ENCODE measurements at places on chromosomes 4 and X.

DNA sequence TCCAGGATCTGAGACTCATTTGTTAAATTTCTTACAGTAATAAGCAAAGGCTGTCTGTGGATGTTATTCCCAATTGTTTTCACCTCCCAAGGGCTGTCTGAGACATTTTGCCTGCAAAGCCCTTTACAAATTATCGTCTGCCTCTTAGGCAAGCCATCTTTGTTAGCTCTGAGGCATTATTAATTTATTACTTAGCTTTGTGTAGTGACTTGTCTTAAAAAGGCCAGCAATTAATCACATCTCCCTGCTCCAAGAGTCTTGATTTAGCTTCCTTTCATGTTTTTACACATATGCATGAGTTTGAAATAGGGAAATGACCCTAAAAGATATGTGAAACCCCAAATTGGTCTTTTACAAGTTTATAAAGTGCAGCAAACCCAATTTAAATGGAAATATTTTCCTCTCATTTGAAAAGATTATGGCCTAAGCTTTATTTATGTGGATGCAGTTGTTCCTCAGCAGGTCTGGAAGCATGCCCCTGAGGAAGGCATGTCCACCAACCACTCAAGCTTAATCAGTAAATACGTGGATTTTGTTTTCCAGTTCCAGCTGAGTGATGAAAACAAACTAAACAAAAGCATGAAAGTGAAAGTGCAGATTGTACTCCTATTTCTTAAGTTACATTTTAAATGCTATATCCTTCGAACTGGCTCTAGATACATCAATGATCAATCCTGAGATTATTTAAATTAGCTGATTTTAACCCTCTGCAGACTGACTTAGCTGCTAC is 173.6 kb upstream of the LNX1 start:
- no peak for DNase-seq

DNA sequence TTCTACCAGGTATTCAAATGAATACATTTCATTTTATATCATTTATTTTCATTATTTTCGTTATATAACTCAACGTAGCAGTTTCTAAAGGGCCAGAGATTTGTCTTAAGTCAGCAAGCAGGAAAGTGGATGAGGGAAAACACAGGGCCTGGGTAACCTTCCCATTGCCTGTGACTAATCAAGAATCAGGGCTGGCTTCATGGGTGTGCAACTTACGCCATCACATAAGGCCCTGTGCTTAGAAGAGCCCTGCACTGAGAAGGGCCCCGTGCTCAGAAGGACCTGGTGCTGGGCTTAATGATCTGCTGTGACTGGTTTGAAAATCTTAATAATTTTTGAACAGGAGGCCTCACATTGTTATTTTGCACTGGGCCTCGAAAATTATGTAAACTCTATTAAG is 65.4 kb upstream of the FAM9C start:
- no peak for DNase-seq

- DNase-seq = no peak
Observed at GRCh38 chr4:173088144-173088543, 80.5 kb upstream of the GALNT7 start.

DNA sequence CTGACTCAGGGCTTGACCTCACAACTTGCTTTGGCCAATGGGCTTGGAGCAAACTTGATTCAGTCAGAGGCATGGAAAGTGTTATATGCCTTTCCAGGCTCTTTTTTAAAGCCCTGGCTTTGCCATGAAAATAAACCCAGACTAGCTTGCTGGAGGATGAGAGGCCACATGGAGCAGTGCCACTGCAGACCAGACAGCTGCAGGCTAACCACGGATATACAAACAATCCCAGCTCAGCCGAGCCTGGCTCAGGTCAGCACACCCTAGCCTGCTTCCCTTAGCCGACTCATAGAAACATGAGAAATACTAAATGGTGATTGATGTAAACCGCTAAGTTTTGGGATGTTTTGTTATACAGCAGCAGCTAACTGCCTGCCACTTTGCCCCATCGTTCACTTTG is 345.1 kb downstream of the ARHGAP10 start:
- no peak for DNase-seq

- DNase-seq = no peak
Observed at GRCh38 chr4:78721747-78722146, 54.4 kb upstream of the BMP2K start.

GRCh38 chr4:167943872-167944505 is 148.3 kb upstream of the ANXA10 start:
- no peak for DNase-seq

GRCh38 chrX:128020701-128021100 is 31.5 kb downstream of the ACTRT1 start:
- DNase-seq = peak; percentile 4

GRCh38 chr4:2071252-2071911 is 12.3 kb downstream of the NAT8L start:
- DNase-seq = no peak

DNA sequence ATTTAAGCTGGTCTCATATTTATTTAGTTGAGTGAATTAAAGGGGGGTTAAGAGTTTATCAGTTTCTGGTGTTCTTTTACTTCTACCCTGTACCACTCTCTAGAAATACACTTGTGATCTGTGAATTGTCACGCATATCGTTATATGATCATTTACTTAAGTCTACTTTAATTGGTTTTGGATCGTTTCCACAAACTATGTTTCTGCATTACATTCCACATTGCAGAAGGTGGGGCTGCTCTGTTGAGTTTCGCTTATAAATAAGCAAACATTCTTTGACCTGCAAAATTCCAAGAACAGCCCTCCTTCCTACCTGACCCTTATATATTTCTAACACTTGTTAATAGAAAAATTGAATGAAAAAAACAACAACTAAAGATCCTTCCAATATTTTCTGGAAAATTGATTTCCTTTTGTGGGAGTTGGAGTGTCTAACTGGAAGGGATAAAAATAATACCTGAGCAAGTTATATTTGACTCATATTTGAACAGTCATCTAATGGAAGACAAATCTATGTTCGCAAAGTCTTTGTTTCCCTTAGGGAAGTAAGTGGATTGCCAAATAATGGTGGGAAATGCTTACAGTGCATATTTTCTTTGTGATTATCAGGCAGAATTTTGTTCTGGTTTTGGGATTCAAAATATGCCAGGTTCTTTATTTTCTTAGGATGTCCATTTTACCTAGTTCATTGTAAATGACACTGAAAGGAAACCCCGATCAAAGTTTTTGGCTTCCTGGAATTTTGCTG is 152.7 kb downstream of the RELL1 start:
- DNase-seq = no peak

DNA sequence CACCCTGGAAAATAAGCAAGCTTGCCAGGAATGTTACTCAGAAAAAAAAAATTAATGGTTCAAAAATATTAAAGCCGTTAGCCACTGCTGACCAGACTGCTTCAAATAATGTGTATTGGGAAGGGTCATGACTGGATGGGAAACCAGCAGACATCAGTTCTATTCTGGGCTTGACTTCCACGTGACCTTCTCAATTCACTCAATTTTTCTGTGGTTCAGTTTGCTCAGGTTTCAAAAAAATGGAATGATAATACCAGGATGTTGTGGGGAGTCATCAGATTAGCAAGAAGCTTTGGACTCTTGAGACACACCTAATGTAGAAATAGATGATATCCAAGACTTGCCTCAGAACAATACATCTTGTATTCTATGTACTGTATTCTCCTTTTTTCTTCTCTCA is 541.9 kb upstream of the BOD1L1 start:
- DNase-seq = no peak

DNA sequence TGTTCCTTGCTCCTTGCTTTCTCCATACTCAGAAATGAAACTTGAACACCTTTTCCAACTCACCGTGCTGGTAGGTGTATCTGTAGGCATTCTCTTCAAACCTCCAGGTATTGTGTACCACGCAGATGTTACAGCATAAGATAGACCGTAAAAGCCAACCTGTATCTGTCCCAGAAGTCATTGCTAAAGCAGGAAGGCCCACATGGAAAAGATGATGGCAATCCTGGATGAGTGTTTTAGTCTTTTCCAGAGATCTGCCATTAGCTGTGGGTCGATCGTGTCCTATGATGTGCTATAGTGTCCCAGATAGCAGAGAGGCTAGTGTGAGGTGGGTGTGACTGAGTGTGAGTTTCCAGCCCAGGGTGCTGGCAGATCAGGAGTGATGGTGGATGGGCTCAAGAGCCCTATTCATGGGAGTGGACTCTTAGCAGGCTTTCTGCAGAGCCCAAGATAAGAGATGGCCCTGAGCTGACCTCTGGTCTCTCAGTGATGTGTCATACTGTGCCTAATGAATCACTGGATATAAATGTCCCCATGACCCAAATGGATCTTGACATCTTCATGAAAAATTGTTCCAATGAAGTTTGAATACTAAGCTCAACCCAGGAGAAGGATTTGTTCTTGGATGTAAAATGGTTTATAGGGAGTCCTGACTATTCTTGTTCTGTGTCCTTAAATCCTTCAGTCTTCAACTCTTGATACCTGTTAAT is 69.1 kb upstream of the WDR1 start:
- no peak for DNase-seq

GRCh38 chr4:10102474-10103332 is 13.9 kb downstream of the WDR1 start:
- DNase-seq = no peak

- no peak for DNase-seq
Observed at GRCh38 chrX:2789569-2789968, 37.7 kb downstream of the XG start.

DNA sequence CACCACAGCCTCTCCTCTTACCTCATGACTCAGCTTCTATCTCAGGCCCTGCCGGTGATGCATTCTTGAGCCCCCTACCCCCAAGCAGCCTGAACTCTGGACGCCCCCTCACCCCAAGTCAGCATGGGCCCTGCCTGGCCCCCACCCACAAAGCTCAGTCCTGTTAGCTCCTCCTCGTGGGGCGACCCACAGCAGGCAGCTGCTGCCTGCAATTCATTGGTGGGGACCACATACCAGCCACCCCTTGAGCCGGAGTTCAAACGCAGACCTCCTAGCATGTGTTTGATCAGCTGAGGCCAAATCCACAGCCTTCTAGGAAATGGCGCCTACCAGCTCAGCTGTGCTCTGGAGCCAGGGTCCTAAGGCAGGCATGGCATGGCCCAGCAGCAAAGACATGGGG is 111.8 kb downstream of the EFNB1 start:
- no peak for DNase-seq

GRCh38 chr4:189294574-189294973 is 646.1 kb upstream of the FRG1 start:
- DNase-seq = no peak

DNA sequence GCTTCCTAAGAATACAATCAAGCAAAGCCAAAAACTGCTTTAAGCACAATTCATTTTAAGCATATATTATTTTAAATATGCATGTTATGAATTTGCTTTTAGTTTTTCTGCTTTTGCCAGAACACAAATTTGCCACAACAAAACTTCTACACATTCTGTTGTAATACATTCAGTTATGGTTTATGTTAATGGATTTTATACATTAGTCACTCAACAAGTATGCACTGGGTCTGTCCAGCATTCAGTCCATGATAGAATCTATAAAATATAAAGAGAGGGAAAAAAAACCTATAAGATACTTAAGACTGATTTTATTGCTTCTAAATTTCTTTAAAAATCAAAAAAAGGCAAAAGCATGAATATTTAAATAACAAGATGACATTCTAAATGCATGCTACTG is 22.2 kb downstream of the IQCM start:
- no peak for DNase-seq

GRCh38 chr4:78022517-78022916 is 34.6 kb upstream of the FRAS1 start:
- DNase-seq = no peak

DNA sequence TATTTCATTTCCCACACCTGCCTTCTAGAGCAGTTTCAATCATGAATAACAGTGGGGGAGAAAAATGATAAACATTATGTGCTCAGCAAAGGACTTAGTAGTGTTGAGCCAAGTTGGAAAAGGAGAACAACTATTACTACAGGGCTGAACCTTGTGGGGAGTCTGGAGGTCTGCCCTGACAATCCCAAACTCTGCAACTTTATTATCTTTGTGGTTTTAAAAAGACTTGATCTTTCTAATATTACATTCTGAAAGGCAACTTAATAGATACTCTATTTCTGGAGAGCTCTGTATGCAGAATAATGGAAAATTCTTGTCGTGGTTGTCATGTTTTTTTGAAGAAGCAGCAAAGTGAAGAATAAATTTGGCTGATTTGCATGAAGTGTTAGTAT is 116.1 kb downstream of the SPCS3 start:
- peak; percentile 56 for DNase-seq

- DNase-seq = peak; percentile 56
Observed at GRCh38 chrX:22742174-22742573, 257.6 kb upstream of the DDX53 start.

DNA sequence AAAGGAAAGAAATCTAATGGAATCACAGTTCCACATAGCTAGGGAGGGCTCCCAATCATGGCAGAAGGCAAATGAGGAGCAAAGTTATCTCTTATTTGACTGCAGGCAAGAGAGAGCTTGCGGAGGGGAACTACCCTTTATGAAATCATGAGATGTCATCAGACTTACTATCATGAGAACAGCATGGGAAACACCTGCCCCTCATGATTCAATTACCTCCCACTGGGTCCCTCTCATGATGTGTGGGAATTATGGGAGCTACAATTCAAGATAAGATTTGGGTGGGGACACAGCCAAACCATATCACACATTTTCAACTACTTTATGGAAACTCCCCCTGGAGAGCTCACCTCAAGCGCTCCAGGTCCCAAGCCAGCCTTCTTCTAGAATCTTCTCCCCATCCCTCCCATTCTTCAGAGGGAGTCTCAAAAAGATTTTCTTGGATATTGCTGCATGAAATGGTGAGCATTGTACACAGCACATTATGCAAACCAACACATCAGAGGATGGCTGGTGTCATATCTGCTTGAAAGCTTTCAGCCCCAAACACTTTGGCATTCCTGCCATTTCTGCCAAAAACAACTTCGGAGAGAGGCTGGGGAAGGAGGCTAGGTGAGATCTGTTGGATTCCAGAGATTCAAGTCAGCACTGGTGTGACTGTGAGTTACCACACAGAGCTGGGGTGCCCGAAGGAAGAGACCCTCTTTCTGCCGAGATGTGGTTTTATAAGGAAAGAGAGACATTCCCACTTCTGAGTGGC is 6.9 kb downstream of the FGFBP1 start:
- DNase-seq = no peak

- no peak for DNase-seq
Observed at GRCh38 chr4:177411996-177412395, 30.2 kb downstream of the AGA start.

GRCh38 chr4:1852904-1853623 is 2.9 kb downstream of the LETM1 start:
- no peak for DNase-seq

GRCh38 chrX:131792356-131792749 is 230.7 kb upstream of the STK26 start:
- DNase-seq = no peak

DNA sequence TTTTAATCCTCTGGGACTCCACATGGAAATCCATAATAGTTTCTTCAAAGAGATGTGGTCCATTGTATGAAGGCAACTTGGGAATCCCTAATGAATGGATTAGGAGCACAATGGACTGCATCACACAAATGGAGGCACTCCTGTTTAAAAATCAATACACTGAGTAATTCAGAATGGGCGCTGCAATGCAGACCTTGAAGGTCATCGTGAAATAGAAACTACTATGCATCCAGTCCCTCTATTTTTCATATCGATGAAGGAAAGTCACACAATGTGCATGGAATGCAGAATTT is 98.8 kb upstream of the EGFL6 start:
- no peak for DNase-seq

- no peak for DNase-seq
Observed at GRCh38 chrX:9473708-9474107, 8.8 kb downstream of the TBL1X start.

All from fibroblast of skin of left quadriceps (primary cell).